ENCODE measurements at places on chromosomes 13 and 19.

GRCh38 chr13:37406031-37406430 is 192.5 kb downstream of the POSTN start:
- DNase-seq, result no peak

GRCh38 chr13:109348519-109349258 is 437.7 kb downstream of the IRS2 start:
- no peak for DNase-seq

DNA sequence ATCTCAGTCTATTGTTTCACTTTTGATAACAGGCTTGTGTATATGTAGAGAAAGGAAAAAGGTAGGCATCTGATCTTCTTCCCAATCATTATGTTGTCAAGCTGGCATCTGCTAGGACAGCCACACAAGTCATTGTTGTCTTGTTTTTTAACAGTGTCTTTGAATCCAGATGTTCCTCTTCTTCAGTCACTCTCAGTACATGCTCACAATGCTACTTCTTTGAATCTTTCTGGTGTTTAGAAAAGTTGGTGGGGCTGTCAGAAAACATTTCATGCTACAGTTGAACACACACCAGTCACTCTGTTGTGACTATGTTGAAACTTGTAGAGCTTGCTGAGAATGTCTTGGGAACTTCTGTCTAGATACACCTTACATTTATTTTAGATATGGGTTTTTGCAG is 1231.4 kb upstream of the MIR17HG start:
- DNase-seq, result no peak

DNA sequence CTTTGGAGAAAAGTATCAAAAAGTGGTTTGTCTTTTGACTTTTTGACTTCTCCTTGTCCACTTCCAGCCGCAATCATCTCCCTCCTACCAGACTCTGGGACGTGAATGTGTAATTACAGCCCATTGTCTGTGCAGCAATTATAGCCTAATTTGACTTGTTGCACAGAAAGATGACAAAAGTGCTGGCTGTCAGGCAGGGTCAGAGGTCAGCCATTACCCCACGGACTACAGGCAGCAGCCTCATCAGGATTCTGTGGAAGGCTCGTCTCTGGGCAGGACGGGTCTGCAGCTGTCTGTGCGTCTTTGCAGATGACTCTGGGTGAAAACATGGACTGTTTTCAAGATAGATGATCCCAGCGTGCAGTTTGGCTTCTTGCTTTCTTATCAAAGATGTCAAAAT is 102.2 kb upstream of the EDNRB start:
- DNase-seq, result no peak

GRCh38 chr19:29259153-29259552 is 46.2 kb upstream of the UQCRFS1 start:
- DNase-seq, result no peak

GRCh38 chr13:49610176-49610575 is 18.1 kb upstream of the ARL11 start:
- no peak for DNase-seq

DNA sequence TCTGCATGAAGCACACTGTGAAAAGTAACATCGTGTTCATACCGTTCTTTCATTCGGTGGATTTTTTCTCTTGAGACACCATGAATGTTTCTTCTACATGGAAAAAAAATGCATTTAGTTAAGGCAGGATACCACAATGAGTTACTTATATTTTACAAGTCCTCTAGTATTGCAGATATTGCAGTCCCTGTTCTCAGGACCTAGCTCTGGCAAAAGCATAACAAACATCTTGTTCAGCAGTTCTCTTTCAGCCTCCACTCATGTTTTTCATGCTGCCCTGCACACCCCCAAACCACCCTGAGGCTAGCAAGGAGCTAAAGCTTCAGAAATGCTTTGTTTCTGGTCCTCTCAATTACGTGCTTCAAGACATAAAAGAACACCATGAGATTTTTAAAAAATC is 24.8 kb downstream of the N4BP2L1 start:
- DNase-seq, result no peak

DNA sequence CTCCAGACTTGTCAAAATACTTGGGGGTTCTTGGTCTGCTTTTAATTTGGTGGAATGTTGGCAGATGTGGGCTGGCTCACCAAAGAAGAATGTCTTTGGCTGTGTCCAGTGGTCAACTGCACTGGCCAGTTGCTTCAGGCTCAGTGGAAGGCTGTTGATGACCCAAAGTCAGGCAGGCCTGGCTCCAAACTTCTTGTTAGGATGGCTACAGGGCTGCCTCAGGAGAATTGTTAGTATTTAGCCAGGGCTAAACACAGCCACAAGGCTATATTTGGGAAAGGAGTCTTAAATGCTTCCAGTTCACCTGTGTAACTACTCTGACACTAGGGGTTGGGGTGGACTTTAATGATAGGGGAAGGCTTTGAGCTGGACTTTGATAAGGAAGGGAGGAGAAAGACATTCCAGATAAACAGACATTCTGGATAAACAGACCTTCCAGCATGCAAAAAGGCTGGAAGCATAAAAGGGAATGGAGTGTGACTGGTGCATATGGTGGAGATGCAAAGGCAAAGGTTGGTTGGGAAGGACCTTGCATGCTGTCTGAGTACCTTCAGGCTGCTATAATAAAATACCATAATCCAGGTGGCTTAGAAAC is 116.8 kb downstream of the FOXO1 start:
- DNase-seq, result no peak

DNA sequence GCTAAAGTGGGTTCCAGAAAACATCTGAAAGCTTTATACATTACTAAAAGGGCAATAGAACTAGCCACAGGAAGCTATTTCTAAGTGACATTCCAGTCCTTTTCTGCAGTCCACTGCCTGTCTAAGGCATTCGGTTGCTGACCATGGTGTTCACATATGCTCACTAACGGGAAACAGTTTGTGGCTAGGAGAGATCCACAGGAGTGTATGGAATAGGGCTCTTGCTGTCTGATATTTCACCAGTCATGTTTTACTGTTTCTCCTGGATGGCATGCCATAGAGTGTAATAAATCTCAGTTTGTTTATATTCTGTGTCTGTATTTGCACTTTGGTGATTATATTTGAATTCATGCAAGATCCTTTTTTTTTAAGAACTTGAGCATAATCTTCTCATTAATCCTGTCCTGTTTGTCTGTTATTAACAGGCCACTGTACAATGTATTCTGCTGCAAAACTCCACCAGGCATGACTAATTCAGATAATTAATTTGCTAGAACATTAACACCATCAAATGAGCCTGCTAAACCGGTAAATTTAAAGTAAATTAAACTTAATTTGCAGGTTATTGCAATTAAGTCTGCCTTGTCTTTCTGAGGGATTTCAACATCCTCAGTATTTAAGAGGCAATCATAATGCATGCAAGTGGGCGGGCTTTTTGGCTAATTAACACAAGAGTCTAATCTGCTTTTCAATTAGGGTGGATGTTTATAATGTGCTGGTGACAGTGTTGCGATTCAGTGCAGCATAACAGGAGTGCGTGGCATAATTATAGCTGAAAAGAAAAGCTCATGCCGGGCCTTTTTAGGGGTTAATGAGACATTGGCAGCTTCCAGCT is 201.3 kb downstream of the POU4F1 start:
- no peak for DNase-seq

DNA sequence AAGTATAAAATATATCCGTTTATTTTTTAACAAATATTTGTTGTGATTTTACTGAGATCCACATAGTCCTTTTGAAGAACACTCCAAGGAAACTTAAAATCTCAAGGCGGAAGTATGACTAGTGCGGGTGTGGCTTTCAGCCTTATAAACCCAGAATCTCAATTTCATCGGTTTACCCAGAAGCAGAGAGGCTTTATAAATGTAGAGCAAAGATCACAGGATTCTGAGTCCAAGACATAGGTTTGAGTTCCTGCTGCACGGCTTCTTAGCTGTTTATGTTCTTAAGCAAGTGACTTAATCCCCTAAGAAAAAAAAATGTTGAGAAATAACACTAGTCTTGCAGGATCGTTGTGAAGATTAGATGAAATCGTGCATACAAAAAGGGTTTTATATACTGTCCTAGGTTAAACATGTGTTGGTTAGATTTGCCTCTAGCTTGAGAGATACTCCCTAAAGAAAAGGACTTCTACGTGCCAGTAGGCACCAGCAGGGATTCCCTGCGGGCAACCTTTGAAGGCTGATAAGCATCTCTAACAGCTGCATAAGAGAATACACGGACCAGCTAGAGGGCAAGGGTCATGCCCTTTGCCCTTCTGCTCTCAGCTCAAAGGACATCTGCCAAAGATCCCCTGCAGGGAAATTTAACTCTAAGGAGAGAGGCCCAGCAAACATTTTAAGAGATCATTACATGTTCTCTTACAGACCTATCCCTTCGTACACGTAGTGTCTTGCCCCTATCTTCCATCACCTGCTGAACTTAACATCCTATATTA is 130.4 kb upstream of the MIR17HG start:
- no peak for DNase-seq

DNA sequence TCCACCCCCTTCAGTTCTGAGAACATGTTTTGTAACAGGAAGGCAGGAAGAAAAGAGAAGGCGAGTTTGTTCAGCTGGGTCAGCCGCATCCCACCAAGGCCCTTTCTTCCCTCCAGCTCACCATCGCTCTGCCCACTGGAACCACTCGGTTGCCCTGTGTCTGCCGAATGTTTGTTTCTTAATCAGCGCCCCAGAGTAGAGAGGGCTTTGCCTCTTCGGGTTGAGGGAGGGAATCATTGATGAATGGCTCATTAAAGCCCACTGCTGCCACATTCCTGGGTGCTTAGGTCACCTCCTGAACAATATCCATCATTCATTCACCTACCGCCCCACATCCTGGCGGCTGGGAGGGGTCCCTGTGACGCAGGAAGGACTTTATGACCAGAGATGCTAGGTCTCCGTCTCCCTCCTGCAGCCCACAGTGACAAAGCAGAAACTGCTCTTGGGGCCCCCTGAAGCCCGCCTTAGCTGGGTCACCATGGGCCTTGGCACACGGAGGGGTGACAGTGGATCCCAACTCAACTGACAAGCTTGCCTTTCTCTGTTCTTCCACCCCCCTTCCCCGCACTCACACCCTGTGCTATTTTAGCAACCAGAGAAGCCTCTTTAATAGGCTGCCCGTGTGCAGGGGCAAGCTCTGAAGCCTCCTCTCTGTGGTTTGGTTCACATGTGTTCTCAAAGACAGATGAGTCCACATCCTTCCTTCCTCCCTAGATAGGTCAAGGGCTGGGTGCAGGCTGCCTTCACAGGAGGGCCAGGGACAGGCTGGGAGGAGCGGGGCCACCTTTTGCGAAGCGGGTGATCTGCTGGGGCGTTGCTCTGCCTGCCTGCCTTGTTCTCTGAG is 46.2 kb downstream of the ACTN4 start:
- no peak for DNase-seq

DNA sequence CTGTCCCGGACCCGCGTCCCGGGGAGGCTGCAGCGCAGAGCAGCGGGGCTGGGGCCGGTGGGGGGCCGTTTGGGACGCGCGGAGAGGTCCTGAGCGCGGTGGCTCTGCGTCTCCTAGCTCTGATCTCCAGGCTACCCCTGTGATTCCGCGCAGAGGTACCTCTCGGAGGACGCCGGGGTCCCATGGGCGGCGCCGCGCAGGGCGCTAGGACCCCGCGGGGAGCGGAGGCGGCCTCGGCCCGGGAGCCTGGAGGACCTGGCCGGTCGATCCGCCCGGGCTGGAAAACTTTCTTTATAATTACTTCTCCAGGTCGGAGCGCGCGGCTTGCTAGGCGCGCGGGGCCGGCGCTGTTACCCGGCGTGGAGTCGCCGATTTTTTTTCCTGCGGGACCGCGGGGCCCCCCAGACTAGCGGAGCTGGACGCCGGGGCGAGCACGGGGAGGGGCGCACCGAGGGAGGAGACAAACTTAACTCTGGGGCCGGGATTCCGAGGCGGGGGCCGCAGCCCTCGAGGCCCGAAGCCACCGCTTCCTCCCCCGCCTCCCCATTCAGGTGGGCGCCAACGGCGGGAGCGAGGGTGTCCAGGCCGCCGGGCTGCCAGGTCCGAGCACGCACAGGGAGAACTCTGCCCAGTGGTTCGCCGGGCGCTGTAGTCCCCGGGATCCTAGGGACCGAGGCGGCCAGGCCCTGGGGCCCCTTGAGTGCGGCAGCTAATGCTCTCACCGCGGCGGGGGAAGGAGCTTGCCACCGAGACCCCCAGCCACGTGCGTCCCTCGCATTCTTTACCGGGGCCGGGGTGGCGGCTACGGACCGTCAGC is 848 bp upstream of the CEBPA start:
- DNase-seq, result no peak

- DNase-seq, result no peak
Observed at GRCh38 chr13:68234274-68234673, 1004.1 kb upstream of the PCDH9 start.

- DNase-seq, result no peak
Observed at GRCh38 chr19:38656171-38656981, 8.9 kb downstream of the ACTN4 start.

DNA sequence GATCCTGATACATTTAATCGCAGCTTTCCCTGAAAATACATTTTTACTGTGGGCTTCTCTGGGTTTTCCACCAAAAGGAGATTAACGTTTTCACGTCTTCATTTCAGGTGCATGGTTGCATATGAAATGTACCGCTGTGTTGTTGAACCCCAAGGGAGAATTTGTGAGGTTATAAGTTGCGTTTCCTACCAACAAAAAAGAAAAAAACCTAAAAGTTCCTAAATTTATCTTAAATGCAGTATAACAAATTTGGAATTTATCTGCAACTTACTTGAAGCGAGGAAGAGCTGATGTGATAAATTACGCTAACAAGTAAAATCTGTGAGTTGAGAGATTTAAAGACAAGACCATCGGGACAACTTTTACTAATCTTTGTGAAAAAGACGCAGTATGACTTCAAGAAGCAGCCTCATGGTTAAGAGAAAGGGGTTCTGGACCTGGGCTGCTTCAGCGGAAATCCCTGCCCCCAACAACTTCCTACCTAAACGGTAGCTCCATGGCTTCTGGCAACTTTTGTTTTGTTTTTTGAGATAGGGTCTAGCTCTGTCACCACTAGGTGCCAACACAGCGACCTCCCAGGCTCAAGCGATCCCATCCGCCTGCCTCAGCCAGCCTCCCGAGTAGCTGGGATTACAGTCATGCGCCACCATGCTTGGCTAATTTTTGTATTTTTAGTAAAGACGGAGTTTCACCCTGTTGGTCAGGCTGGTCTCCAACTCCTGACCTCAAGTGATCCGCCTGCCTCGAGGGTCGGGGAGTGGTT is 958 bp upstream of the OBI1 start:
- no peak for DNase-seq

DNA sequence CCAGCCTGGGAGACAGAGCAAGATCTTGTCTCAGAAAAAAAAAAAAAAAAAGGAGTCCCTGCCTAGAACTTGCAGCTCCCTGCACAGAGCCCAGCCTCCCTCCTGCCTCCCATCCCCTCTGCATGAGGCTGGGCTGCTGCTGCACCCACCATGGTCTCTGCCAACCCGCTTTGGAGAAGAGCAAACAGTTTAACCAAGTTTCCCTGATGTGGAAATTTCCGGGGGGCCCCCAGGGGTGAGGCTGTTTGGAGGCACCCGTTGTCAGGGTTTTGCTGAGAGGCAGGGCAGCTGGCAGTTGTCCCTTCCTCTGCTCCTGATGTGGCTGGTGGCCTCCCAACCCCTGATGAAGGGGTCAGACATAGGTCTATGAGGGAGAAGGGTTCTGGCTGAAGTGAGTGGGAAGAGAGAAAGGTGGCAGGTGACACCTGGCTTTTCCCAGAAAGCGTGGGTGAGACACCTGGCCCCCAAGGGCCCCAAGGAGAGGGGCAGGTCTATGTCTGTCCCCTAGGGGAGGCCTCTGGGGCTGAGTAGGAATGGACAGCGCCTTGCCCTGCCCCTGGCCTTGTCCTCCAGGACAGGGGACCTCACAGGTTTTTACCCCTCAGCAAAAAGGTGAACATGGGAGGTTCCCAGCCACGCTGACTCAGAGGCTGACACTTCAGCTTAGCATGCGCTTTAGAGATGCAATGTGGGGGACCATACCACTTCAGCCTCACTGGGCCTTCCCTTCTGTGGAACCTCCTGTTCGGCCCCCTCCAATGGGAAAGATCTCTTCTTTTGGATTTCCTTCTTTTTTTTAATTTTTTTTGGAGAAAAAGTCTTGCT is 5.5 kb downstream of the LRP3 start:
- no peak for DNase-seq

All from hypothalamus (tissue), 51 donors.